AG08395 (cell line): ENCODE measurements at places on chromosomes 6 and 20.
A peak's percentile ranks its signal among the peaks of the same experiment; 100 is the strongest.

DNA sequence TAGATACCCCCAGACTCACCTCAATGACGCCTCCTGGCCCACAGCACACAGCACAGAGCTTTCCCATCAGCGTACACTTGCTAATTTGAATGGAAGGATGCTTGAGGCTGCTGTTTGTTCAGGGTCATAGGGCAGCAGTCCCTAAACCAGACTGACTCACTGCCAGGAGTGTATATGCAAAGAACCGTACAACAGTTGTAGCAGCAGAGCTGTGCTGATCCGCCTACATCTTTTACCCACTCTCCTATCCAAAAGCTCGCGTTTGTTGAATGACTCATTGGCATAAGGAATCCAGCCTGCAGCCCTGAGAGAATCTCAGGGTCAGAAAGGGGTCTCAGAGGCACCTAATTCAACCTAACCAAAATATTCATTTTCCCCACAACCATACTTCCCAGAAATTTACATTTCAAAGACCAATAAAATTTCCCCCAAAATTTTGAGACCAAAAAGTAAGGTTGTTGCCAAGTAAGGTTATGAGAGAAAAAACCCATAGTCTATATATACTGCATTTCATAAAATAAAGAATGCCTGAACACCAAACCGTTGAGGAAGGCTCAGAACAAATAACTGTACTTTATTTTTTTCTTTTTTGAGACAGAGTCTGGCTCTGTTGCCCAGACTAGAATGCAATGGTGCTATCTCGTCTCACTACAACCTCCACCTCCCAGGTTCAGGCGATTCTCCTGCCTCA, 35.3 kb upstream of the CCND3 start:
- peak; percentile 23 for DNase-seq

GRCh38 chr20:37970856-37971245, 62.4 kb downstream of the TTI1 start:
- no peak for DNase-seq

DNA sequence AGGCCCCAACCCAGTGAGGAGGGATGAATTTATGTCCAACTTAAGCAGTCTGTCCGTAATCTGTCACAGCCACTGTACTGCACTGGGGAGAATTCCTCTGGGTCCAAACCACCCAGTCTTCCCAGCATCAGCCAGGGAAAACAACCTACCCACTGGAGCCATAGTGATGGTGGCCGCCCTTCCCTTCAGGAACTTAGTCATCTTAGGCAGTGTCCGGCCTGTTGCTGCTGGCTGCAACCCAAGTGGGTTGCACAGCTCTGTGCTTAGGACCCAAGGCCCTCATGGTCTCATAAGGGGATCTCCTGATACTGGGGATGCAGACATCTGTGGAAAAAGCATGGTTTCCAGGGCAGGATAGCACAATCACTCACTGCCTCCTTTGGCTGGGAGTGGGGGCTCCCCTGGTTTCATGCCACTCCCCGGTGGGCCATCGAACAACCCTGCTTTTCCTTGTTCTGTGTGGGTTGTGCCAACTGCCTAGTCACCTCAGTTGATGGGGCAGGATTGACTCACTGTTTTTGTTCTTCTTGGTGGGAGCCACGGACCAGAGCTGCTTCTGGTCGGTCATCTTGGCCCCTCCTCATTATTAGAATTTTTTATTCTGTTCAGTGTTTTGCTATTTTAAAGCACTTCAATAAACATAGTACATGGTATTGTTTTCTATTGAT, 591.9 kb downstream of the DOK5 start:
- DNase-seq: no peak

GRCh38 chr20:16601047-16601446, 27.8 kb upstream of the KIF16B start:
- no peak for DNase-seq

DNA sequence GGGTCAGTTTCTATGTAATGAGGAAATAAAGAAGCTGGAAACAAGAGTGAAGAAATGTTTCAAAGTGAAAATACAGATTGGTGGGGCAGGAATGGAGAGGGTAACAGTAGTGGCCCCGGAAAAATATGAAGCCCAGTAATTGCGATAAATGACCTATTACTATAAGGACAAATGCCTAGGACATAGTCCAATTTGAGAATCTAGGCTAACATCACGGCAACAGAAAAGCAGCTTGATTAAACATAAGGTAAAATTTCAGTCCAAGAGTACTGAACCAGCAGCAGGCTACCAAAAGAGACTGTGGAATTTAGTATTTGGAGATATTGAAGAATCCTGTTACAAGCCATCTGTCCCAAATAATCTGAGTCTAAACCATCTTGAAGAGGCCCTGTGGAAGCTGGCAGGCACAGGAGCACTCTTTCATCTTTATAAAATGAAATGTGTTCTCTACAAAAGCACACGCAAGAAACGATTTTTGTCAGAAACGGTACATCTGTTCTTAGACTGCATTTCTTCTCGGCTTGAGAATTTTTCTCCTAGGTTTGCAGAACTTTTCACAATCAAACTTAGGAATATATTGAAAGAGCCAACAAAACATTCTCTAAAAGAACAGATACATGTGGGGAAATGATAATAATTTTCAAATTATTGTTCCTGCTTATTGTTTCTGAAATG, 49.3 kb downstream of the ELOVL5 start:
- DNase-seq: no peak

- no peak for DNase-seq
Measured at GRCh38 chr6:9064156-9064555, 628.8 kb upstream of the SLC35B3 start.

DNA sequence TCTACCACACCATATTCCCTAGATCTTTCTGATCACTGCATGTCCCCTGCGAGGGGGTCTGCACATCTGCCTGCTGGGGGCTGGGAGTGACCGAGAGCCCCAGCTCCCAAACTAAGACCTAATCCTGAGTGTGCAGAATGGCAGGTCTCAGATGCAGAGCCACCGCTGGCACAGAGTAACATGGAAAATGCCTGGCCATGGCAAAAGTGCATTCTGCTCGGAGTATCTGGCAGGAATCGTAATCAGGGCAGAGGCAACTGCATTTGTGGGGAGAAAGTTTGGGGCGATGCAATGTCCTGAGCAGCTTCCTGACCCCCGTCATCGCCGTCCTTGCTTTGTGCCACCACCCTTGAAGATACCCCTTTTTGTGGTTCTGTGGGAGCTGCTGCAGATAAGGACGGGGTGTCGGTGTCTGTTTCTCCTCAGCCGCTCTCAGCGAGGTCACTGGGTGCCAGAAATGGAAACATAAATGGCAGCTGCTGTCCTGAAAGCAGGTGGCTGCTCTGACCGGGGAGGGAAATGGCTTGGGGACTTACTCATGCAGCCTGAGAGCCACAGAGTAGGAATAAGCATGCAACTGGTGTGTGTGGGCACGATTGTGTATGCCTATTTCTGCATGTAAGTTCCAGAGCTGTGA, 157.9 kb downstream of the LY86 start:
- DNase-seq: no peak

- no peak for DNase-seq
Measured at GRCh38 chr6:23591761-23592160, 534.3 kb upstream of the NRSN1 start.

- no peak for DNase-seq
Measured at GRCh38 chr6:34585108-34585507, 29.0 kb upstream of the SPDEF start.

DNA sequence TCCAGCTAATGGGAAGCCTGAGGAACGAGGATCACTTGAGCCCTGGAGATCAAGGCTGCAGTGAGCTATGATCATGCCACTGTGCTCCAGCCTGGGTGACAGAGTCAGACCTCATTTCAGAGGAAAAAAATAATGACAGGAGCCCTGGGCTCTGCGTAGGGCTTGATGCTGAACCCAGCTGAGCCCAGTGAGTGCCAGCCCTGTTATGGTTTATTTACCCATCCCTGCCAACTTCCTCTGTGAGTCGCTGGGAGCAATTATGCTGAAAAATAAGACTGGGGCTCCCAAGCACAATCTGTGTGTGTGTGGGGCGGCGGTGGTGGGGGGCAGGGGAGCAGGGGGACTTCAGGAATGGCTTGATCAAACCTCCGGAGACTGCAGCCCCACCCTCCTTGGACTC, 75.9 kb upstream of the PMEPA1 start:
- no peak for DNase-seq

DNA sequence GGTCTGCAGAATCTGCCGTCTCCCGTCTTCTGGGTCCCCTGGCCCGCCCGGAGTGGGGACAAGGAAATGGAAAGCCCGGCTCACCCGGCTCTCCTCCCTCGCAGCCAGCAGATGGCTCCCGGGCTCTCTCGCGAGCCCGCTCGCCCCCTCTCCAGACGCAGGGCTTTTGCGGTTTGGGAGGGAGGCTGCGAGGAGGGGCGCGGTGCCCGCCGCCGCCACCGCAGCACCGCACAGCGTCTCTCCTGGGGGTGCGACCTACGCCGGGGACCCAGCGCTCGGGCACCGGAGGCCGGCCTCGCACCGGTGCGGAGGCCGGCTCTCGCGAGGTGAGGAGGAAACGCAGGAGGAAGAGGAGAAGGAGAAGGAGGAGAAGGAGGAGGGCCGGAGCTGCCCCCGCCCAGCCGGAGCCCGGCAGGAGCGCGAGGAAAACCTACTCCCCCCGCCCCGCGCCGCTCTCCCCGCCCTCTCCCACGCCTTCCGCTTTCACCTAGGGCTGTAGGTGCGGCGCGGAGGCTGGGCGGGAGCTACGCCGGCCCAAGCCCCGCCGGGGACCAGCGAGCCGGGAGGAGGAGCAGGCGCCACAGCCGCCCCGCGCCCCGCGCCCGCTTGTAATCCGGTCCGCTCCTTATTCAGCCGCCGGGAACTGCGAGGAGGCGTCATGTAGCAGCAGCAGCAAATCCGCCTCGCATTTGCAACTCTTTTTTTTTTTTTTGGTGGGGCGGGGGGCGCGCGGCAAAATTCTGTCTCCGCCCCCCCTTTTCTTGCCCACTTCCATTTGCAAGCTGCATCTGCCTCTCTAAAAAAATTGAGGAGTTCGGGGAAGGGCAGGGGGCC, at the start of gene CARMIL1:
Gene CARMIL1, plus strand, starts transcription at position 461 of the 834 bp plus-strand sequence. CDS start 422 bp downstream, outside the sequence.
- peak; percentile 92 for DNase-seq

- DNase-seq: peak; percentile 53
Measured at GRCh38 chr6:57305761-57306160, 11.7 kb upstream of the PRIM2 start.

- DNase-seq: no peak
Measured at GRCh38 chr6:32226434-32226833, 2.6 kb upstream of the NOTCH4 start.

DNA sequence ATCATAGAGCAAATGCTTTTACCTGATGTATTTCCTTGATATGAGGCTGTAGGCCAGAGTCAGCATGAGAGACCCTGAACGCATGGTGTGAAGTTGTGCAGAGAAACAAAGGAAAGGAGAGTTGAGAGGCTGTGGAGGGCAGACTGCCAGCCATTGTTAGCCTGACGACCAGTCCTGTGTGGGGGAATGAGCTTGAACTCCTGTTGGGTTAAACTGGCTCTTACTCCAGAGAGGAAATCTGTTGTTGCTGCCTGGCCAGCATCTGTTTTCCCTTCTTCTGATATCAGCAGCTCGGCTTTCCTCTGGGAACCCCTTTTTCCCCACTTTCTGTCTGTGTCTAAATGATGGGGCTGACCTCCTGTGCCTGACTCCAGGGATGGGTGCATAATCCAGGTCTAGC, 158.2 kb upstream of the ZFP64 start:
- DNase-seq: no peak

GRCh38 chr6:168724669-168725570, 283.9 kb downstream of the SMOC2 start:
- DNase-seq: no peak

GRCh38 chr6:35044761-35045421, 96.2 kb downstream of the TCP11 start:
- DNase-seq: peak; percentile 22

DNA sequence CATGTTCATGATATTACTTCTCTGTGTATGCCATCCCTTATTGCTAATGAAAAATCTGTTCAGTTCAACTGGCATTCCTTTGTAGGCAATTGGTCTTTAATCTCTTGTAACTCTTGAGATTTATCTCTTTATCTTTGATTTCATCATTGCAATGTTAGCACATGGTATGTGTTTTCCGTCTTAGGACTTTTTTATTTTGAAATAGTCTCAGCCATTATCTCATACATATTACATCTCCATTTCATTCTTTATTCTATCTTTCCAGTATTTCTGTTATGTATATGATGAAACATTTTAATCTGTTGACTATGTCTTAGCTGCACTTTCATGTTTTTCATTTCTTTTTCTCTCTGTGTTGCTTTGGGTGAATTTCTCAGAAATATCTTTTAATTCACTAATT, 58.1 kb downstream of the VSTM2L start:
- DNase-seq: no peak

- no peak for DNase-seq
Measured at GRCh38 chr20:41376349-41376748, 9.7 kb upstream of the EMILIN3 start.

DNA sequence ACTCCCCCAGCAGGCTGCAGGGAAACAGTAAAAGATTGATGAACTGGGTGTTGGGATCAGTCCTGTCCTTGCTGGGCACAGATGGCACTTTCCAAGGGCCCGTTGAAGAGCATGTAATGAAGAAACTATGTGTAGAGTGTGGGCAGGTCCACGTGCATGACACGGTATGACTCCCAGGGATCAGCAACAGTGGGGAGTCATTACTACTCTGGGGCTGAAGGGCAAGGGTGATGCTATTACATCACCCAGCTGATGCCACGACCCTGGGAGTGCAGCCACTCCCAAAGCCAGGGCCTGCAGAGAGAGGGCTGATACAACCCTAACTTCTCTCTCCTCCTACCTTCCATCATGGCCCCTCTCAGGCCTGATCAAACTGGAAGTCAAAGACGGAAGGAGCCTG, 20.1 kb downstream of the KCNK17 start:
- no peak for DNase-seq

DNA sequence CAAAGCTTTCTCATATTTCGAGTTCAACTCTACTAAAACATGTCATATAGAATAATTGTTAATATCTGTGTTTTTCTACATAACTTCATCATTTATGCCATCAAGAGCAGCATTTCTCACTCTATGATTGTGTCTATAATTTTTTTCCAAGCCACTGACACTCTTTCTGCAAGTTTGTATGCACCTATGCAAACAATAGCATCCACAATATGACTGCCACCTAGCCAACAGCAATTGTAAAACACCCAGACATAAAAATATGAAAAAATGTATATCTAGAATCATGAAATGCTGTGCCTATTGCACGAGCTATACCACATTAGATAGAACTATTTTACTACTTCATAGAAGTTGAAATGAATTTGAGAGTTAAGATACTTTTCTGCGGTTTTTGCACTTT, 286.5 kb upstream of the MARCKS start:
- DNase-seq: no peak
